ENCODE measurements at places on chromosomes 6 and 20.

- no peak for DNase-seq
These were observed 85.1 kb upstream of the PTPN1 start for GRCh38 chr20:50425076-50425475.

- DNase-seq, result no peak
These were observed 6.6 kb downstream of the NCOA3 start for GRCh38 chr20:47508278-47508677.

GRCh38 chr6:157329829-157330228 is 6.5 kb upstream of the TMEM242 start:
- no peak for DNase-seq

- DNase-seq, result no peak
These were observed 372.0 kb upstream of the FLRT3 start for GRCh38 chr20:14709439-14709838.

GRCh38 chr20:51469578-51470498 is 72.7 kb downstream of the NFATC2 start:
- no peak for DNase-seq

GRCh38 chr6:89895276-89895874 is 1.1 kb downstream of the GJA10 start:
- no peak for DNase-seq
